Mesothelial cell of epicardium (in vitro differentiated cells): ENCODE measurements at places on chromosomes 1 and 21.

DNA sequence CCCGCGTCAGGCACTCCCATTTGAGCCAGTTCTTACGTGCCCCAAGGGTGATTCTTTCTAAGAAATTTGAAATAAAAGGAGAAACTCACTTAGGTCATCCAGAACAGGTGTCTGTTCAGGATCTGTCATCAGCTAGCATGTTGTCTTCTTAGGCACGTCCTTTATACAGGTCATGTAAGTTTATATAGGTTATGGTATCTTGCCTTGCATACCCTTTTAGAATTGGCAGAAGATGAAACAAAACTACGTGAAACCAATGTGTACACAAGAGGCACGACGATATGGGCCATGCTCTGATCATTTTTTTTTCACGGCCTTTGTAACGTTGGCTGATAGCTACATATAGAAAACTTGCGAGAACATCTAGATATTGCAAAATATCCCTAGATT lies 579 bp upstream of the GTF2B start:
- DNase-seq = no peak

DNA sequence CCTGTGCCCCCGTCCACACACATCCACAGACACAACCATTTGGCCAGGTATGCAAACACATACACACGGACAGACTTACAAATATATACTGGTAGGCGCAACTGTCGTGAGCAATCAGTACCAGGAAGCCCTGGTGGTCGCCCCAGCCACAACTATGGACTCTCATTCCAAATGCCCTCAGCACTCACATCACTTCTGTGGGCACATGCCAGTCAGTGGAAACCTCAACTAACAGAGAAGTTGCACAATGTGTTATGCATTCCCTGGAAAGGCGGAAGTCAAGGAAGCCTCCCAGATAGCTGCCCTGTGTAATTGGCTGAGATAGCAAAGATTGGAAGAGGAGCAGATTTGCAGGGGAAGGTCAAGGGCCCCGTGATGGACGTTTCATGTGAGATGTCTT lies 1.4 kb upstream of the HEYL start:
- no peak for DNase-seq

DNA sequence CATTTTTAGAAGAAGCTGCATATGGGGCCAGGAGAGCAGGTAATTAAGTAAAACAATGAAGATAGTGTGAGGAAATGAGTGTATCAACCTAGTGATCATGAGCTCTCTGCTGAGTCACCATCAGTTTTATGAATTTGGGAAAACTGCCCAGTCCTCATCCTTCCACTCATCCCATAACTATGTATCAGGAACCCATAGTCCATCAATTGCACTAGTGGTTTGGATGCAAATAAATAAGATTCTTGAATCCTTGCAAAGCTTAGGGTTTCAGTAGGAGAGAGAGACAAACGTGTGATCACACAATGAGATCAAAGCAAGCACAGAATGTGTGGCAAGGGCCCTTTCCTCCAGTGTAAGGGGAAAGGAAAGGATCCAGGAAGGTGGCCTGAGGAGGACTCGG lies 145.6 kb downstream of the ZZZ3 start:
- DNase-seq = no peak

GRCh38 chr1:121569428-121569827 lies 384.7 kb downstream of the SRGAP2C start:
- no peak for DNase-seq

GRCh38 chr1:47893412-47893811 lies 103.8 kb downstream of the TRABD2B start:
- no peak for DNase-seq

DNA sequence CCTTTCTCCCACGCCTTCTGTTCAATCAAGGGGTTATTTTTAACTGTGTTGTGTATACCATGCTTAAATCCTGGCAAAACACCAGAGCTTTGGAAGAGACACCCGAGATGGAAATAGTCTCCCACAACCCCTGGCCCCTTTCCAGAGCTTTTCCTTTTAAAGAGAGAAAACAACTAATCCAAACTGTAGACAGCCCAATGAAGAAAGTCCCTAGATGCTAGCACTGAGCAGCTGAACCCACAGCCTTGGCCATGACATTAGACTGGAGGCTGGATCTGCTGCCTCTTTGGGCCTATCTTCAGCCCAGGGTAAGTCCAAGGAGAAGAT lies 64.9 kb upstream of the ARTN start:
- no peak for DNase-seq

DNA sequence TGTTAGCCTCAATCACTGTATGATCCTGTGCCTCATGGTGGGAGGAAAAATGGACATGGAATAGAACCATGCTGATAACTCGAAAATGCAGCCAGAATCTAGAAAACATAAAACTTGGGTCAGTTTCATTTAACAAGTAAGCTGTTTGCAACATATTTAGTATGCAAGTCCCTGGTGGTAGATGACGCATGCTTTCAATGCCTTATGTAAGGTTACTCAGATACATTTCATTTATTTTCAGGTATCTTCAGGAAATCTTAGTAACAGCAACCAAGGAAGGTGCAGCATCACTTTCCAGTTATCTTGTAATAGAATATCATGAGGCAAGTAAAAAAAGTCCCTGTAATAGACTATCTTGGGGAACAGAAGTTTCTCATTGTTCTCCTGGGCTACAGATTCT lies 92.9 kb downstream of the RYR2 start:
- DNase-seq = no peak

DNA sequence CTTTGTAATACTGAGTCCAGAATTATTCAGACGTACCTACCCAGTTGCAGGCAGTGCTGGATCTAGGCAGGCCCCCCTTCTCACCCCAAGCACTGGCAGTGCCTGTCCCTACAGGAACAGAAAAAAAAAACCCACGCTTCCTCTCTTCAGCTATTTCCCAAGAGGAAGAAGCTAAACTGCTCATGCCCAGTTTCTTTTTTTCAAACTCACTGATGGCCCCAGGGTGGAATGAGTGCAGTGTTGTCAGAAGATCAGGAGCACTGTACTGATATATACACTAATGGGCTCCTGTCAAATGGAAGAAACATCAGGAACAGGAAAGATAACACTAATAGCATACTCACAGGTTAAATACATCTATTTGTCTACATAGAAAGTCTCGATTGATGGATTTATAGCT lies 28.2 kb upstream of the DOCK7 start:
- no peak for DNase-seq
